Stomach (tissue), 19 donors: ENCODE measurements at places on chromosomes 6 and 20.
A peak's percentile ranks its signal among the peaks of the same experiment; 100 is the strongest.

DNA sequence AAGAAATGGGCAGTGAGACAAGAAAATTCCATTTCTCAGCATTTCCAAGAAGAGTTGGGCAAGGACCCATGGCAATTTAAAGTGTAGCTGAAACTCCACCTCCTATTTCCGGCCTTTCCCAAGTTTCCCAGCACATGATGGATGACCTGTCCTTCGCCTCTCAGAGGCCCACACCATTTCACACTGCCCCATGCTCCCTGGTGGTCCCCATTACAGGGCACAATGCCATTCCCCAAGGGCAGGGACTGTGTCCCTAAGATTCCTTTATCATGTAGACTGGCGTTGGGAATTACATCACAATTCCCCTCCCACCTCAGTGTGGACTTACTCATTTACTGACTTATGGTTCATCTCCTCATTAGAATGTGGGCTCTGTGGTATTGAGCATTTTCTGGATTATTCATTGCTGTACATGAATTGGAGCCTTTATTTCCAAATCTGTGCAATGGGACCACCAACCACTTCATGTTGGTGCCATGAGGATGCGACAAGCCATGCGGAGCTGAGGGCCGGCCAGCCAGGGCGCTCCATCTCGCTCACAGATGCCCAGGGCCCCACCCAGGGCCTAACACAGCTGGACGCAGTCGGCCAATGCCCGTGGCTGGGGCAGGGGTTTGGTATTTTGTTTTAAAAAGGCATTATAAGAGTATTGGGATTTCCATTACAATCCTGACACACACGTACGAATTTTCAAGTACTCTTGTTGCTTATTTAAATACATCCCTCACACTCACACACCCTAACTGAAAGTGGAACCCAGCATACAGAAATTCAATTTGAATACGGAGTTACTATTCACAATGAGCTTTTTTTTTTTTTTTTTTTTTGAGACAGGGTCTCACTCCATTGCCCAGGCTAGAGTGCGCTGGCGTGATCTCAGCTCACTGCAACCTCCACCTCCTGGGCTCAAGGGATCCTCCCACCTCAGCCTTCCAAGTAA is 5.4 kb downstream of the ACSS1 start:
- H3K4me1 ChIP-seq: peaks cover 96% of the 10 kb centered on the region
- H3K36me3 ChIP-seq: peaks cover 5% of the 10 kb centered on the region
- no peak overlapping the region for H3K4me3 ChIP-seq
- DNase-seq: peak; percentile 22

DNA sequence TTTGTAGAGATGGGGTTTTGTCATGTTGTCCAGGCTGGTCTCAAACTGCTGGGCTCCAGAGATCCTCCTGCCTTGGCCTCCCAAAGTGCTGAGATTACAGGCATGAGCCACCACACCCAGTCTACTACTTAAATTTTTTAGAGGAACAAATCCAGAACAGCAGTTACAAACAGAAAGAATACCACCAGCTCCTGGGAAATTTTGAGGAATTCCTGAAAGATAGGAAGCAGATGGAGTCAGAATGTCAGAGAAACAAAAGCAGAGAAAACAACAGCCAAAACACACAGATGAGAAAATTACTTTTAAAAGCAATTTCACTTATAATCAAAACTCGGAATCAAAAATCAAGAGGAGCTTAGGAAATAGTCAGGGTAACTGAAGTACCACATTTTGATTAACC is 543.3 kb upstream of the MARCKS start:
- no peak overlapping the region for H3K4me3 ChIP-seq
- H3K27me3 ChIP-seq: no peaks in the 10 kb centered on the region
- no peak overlapping the region for H3K27ac ChIP-seq
- H3K36me3 ChIP-seq: no peaks in the 10 kb centered on the region

- H3K27ac ChIP-seq: no peak overlapping the region
- DNase-seq: no peak
- H3K4me1 ChIP-seq: no peaks in the 10 kb centered on the region
- no peaks in the 10 kb centered on the region for H3K27me3 ChIP-seq
- H3K4me3 ChIP-seq: no peak overlapping the region
These were observed 421.2 kb upstream of the JARID2 start for GRCh38 chr6:14824484-14825275.

- H3K4me3 ChIP-seq: peak overlapping the region; percentile 76
- H3K27me3 ChIP-seq: no peaks in the 10 kb centered on the region
- peaks cover 11% of the 10 kb centered on the region for H3K36me3 ChIP-seq
- peak overlapping the region; percentile 94 for H3K27ac ChIP-seq
These were observed 838 bp downstream of the TNFAIP3 start for GRCh38 chr6:137867685-137868509.

DNA sequence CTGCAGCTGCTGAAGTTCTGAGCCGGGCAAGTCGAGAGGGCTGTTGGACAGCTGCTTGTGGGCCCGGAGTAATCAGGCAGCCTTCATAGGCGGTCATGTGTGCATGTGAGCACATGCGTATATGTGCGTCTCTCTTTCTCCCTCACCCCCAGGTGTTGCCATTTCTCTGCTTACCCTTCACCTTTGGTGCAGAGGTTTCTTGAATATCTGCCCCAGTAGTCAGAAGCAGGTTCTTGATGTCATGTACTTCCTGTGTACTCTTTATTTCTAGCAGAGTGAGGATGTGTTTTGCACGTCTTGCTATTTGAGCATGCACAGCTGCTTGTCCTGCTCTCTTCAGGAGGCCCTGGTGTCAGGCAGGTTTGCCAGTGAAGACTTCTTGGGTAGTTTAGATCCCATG is 21.2 kb upstream of the MAPK13 start:
- H3K27ac ChIP-seq: peak overlapping the region; percentile 14
- peak; percentile 61 for DNase-seq
- H3K27me3 ChIP-seq: no peaks in the 10 kb centered on the region
- H3K4me3 ChIP-seq: no peak overlapping the region

DNA sequence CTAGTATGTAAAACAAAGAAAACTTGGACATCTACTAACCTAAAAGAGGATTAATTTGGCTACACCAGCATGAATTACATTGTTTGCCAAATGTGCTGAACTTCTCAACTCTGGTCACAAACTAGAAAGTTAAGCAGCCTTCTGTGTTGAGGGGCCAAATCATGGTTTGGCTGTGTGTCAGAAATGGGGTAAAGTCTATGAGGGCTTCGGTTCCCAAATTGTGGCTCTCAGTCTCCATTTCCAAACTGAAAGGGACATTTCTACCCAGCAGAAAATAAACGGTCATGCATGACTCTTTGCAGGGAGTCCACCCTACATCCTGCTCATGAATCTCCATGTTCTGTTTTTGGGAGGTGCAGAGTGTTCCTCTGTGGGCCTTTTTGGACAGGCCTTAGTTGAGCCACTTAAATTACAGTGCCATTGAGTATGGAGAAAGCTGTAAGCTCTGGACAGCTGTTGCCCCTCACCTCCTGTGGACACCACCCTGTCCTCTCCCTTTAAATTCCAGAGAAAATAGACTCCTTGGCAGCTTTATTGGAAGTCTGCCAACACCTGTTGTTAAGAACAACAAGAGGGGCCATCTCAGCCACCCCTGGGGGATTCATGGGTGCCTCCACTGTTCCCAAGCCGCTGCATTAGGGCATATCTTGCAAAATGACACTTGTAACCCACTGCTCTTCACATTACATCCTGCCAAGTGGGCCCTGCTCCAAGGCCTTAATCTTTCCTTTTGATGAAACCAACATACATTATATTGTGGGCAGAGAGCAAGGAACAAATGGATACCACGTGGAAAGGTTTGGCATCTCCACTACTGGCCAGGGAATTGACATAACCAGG is 27.5 kb upstream of the SNRPC start:
- H3K4me1 ChIP-seq: no peaks in the 10 kb centered on the region
- no peak overlapping the region for H3K27ac ChIP-seq
- H3K4me3 ChIP-seq: no peak overlapping the region
- no peaks in the 10 kb centered on the region for H3K36me3 ChIP-seq
- DNase-seq: no peak

GRCh38 chr6:76703285-76703684 is 630.8 kb upstream of the IMPG1 start:
- no peak for DNase-seq
- no peaks in the 10 kb centered on the region for H3K27me3 ChIP-seq
- no peak overlapping the region for H3K27ac ChIP-seq
- no peaks in the 10 kb centered on the region for H3K4me1 ChIP-seq
- H3K36me3 ChIP-seq: no peaks in the 10 kb centered on the region
- no peak overlapping the region for H3K4me3 ChIP-seq

GRCh38 chr6:56491606-56492328 is 150.9 kb downstream of the DST start:
- H3K27ac ChIP-seq: no peak overlapping the region
- H3K36me3 ChIP-seq: peaks cover 57% of the 10 kb centered on the region
- no peak overlapping the region for H3K4me3 ChIP-seq
- no peaks in the 10 kb centered on the region for H3K27me3 ChIP-seq
- DNase-seq: no peak

GRCh38 chr6:40479706-40480105 is 107.5 kb downstream of the LRFN2 start:
- no peaks in the 10 kb centered on the region for H3K4me1 ChIP-seq
- no peak overlapping the region for H3K27ac ChIP-seq
- H3K27me3 ChIP-seq: no peaks in the 10 kb centered on the region
- peak; percentile 17 for DNase-seq
- no peak overlapping the region for H3K4me3 ChIP-seq
- no peaks in the 10 kb centered on the region for H3K36me3 ChIP-seq

GRCh38 chr6:11628562-11628961 is 91.0 kb downstream of the TMEM170B start:
- DNase-seq: no peak
- H3K4me3 ChIP-seq: no peak overlapping the region
- H3K4me1 ChIP-seq: peaks cover 11% of the 10 kb centered on the region
- H3K36me3 ChIP-seq: no peaks in the 10 kb centered on the region

DNA sequence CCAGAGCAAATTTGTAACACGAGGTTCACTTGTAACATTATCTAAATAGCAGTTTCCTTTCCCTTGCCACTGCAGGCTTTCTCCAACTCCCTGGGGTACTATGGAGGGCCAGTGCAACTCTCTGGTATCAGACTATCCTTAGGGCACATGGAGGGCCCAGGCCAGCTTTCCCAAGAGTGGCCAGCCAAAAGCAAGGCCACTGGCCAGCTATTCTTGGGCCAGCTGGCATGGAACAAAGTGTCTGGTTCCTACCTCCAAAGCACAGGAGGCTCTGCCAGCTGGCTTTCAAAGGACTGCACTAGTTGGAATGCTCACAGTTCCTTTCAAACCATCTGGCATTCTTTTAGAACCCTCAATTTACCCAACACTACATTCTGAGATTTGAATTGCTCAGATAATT is 8.7 kb downstream of the RNF24 start:
- peak; percentile 80 for DNase-seq
- H3K4me1 ChIP-seq: peaks cover 18% of the 10 kb centered on the region
- peak overlapping the region; percentile 42 for H3K27ac ChIP-seq
- H3K36me3 ChIP-seq: no peaks in the 10 kb centered on the region
- no peaks in the 10 kb centered on the region for H3K27me3 ChIP-seq

- H3K4me3 ChIP-seq: no peak overlapping the region
- no peaks in the 10 kb centered on the region for H3K4me1 ChIP-seq
- no peak overlapping the region for H3K27ac ChIP-seq
- peaks cover 97% of the 10 kb centered on the region for H3K36me3 ChIP-seq
- DNase-seq: no peak
These were observed 19.1 kb upstream of the LYRM2 start for GRCh38 chr6:89657445-89658158.
